Mesenteric fat pad (tissue), 1 donor: ENCODE measurements at places on chromosomes 2 and 18. TPM values are rescaled to one million over a fixed set of nuclear protein-coding genes. Genes with fewer than 3 reads are reported as not detected.
A peak's percentile ranks its signal among the peaks of the same experiment; 100 is the strongest.

GRCh38 chr2:7241041-7241745, 324.0 kb downstream of the RNF144A start:
- no peak for DNase-seq

GRCh38 chr2:237993701-237994100, 26.9 kb downstream of the UBE2F start:
- DNase-seq, result no peak

GRCh38 chr2:18585526-18585925, 3.8 kb downstream of the NT5C1B start:
- no peak for DNase-seq

DNA sequence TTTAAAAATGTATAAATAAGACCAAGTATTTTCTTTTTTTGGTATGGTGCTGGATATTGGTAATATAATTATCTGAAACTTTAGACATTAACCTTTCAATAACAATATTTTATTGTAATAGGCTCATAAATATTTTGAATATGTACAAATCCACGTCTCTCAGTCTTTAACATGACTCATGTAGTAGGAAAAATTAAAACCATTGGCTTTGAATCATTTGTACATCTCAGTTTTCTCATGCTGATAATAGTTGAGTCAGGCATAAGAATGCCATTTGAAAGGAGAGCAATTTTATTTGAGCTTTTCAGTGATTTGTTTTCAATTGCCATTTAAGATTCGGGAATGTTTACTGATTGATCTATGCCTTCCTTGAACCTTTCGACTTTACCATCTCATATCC, 364.8 kb downstream of the TGIF1 start:
- DNase-seq, result no peak

ATP6V1B1 gene
- total RNA-seq, result 2.4 TPM

DNA sequence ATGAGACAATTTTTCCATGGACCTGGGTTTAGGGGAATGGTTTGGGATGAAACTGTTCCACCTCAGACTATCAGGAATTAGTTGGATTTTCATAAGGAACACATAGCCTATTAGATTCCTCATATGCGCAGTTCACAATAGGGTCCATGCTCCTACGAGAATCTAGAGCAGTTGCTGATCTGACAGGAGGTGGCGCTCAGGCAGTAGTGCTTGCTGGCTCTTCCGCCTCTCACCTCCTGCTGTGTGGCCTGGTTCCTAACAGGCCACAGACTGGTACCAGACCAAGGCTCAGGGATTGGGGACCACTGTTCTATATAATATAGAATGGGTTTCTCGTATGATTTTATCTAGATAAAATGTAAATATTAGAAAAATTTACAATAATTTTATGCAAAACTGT, 338.7 kb downstream of the CPS1 start:
- no peak for DNase-seq

GYPC gene
- 175 TPM for total RNA-seq

AQP12A gene
- not detected for total RNA-seq

- peak; percentile 60 for DNase-seq
These were observed 49.6 kb downstream of the MARCO start for GRCh38 chr2:118991554-118991953.

DNA sequence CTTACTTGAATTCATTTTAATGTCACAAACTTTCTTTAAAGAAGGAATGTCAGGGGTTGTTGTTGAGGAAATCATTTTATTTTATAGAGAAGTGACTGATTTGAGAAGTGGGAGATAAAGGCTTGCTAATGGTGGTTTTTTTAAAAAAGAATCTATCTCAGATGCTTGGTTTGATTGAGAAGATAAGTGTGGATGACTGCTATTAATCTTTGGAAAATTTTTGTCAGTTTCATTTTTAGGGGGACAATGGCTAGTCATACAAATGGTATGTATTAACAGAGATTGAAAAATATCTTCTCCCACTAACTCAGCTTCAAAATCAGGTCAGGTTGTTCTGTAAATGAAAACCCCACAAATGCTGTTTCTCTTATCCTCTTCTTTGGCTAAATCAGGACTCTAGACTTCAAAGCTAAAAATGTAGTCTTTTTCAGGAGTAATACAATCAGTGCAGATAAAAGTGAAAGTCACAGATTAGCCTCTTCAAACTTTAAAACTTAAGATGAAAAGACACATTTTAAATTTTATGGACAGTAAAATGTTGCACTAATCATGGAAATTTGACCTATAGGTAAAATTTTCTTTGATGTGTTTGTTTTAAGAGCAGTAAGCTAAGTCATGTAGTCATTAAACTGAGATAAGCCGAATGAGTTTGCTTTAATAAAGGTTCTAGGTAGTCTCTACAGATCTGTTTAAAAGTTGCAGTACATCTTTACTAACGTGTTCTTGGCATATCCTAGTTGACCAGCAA, 674.2 kb upstream of the VRK2 start:
- DNase-seq, result no peak

GRCh38 chr2:59096973-59097372, 855.8 kb upstream of the FANCL start:
- no peak for DNase-seq

DNA sequence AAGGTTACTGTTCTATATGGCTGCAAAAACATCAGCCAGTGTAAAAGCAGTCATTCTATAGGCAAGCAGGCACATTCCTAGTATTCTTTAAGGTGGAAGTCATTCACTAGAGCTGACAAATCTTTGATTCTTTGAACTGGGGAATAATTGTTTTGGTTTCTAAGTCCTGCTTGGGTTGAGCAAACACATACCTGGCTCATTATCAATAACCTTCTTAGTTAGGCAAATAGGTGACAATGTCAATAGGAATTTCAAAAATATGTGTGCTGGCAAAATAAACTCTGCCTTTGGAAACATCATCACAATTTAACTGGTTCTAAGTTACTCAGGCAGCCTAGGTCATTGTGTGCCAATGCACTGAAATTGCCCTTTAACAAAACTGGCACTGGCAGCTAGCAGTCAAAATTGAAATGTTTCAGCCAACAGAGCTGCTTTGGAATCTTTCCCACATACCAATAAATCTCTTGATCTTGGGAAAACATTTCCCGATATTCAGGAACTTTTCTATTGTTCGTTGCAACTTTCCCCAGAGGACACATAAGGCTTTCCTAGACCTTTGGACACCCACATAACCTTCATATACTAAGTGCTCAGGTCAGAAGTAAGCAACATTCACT, 402.0 kb upstream of the MMADHC start:
- no peak for DNase-seq

GRCh38 chr2:214902286-214902685, 92.8 kb upstream of the BARD1 start:
- DNase-seq, result no peak

ALPG gene
- not detected for total RNA-seq

CNRIP1 gene
- 31.6 TPM for total RNA-seq

GRCh38 chr2:157221394-157221988, 36.0 kb upstream of the GALNT5 start:
- DNase-seq, result no peak

MC2R gene
- total RNA-seq, result not detected

FIGN gene
- total RNA-seq, result 10.3 TPM

- DNase-seq, result no peak
These were observed 51.9 kb downstream of the PTPRM start for GRCh38 chr18:7618891-7619442.

COA5 gene
- total RNA-seq, result 18.0 TPM

DNA sequence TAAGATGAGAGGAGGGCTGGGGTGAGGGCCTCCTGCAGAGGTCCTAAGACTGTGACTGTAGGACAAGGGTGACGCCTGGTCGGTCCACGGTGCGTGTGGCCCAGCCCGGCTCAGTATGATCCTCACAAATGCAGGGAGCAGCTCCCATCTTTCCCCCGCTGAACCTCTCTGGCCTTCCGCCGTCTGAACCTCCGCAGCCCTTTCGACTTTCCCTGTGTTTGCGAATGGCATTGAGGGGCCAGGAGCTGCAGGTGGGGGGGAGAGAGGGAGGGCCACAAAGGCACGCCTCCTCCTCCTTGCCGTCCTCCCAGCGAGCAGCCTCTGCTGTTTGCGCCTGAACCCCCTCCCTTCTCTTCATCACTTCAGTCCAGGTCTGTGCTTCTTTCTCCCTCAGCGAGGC, 68.6 kb upstream of the PXDN start:
- no peak for DNase-seq

FHOD3 gene
- 5.4 TPM for total RNA-seq

DNA sequence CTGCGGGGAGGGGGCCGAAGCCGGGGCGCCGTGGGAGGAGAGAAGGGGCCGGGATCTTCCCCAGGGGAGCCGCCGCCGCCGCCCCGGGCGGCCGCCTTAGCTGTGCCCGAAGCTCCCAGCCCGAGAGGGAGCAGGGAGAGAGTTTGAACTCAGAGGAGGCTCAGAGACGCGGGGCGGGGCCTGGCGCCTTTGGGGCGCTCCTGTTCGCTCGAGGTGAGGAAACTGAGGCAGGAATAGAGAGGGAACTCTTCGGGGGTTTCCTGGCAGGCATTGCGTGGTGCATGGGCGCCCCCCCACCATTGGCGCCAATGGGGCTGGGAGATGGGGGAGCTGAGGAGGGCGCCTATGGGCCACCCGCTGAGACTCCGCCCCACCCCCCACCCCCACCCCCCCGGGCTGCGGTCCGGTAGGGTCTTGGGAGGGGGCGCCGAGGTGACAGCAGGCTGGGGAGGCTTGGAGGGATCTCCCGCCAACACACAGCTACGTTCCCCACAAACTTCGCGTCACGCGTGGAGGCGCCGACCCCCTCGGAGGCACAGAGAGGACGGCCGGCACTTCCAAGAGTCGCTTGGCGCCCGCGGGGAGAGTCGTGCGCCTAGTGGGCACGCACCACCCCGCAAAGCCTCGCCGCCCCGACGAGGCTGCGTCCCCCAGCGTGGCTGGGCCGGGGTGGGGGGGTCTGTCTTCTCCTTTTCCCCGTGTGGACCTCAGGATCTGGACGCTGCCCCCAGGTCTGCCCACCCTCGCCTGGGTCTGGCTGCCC, 680 bp downstream of the CTDSP1 start:
- DNase-seq, result no peak

- no peak for DNase-seq
These were observed 154.6 kb upstream of the CDH2 start for GRCh38 chr18:28331551-28331950.

- DNase-seq, result no peak
These were observed 69.2 kb upstream of the EPHA4 start for GRCh38 chr2:221641181-221641871.

DNA sequence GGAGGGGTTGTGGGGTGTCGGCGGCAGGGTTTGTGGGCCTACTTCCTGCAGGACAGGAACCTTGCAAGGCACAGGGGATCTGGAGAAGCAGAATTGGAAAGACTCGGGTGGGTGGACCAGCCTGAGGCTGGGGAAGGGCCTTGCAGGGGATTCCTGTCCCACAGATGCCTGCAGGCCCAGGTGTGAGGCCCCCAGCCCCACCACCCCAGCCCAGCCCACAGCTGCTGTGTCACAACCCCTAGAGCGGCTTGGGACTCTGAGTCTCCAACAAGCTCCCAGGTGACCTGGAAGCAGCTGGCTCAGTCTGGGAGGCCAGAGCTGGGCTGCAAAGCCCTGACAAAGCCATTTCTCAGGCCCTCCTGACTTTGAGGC, 93.1 kb downstream of the ZFP36L2 start:
- no peak for DNase-seq

SLC5A7 gene
- total RNA-seq, result not detected

HES6 gene
- total RNA-seq, result 4.3 TPM

DNA sequence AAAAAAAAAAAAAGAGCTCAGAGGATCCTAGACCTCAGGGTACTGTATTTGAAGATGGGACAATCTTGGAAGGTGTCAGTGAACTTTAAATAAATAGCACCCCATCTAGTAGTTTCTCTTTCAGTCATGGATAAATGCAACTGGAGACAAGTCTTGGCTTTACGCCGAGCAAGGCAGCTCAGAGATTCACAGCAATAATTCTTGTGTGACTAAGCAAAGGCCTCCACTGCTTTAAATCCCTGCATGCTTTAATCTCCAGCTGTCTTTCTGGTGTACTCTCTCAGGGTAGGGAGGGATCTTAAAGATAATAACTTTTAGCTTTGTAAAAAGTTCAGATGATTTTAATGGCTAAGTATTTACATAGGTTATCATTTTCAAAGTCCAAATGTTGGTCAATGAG, 36.3 kb downstream of the NRXN1 start:
- DNase-seq, result no peak

- no peak for DNase-seq
These were observed 70.8 kb downstream of the INPP4A start for GRCh38 chr2:98515250-98515991.

WNT10A gene
- total RNA-seq, result not detected

DNA sequence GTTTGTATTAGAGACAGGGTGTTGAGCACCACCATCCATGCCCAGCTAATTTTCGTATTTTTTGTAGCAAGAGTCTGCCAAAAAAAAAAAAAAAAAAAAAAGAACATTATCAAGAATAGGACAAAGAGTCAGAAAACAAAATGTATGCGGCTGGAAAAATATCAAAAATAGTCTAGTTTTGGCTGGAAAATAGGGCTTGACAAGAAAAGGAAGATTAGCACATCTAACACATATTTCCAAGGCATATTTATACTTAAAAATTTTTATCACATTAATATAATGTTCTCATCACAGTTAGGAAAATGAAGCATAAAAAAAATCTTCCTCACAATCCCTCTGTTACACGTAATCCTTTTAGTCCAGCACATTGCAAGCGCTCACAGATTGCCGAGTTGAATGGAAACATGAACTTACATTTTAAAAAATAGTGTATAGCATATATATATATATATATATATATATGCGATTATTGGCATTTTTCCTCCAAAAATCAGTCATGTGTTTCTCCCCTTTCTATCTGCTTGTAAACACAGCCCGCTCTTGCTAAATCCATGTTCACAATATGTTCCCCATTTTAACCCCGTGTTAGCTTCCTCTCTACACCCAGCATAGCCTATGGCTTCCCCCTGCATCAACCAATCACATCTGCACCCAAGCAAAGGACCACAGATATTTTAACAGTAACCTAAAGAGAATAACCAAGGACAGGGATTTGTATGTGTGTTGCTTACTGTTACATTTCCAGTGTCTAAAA, 183.0 kb downstream of the AFF3 start:
- no peak for DNase-seq

HADHB gene
- 224 TPM for total RNA-seq

DNA sequence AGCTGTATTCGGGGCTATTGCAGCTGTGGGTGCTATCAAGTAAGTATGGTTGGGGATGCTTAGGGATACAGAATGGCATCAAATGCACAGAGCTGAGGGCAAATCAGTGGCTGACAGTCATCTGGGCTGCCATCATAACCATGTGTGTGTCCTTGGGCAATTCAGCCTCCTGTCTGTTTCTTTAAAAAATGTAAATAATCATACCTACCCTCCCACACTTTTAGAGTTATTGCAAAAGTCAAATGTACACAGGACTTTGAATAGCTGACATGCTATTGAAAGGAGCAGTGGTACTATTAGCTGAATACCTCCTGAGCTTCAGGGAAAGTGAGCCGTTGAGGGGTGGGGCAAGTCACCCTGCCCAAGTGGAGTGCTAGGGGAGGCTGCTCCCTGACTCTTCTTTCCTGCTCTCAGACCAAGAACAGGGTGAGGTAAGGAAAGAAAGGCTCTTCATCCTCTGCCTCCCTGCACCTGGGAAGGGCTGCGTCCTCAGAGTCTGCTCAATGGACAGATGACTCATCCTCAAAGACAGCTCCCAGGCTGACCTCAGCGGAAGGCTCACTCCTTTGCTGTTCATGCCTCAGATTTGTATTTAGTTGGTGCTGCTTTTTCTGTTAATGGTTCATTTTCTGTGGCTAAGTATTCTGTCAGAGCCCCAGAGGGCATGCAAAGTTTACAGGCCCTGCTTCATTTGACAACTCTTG, 54.9 kb upstream of the BZW1 start:
- DNase-seq, result no peak
